ENCODE measurements at places on chromosomes 1 and 21. TPM values are rescaled to one million over a fixed set of nuclear protein-coding genes. Genes with fewer than 3 reads are reported as not detected.

DNA sequence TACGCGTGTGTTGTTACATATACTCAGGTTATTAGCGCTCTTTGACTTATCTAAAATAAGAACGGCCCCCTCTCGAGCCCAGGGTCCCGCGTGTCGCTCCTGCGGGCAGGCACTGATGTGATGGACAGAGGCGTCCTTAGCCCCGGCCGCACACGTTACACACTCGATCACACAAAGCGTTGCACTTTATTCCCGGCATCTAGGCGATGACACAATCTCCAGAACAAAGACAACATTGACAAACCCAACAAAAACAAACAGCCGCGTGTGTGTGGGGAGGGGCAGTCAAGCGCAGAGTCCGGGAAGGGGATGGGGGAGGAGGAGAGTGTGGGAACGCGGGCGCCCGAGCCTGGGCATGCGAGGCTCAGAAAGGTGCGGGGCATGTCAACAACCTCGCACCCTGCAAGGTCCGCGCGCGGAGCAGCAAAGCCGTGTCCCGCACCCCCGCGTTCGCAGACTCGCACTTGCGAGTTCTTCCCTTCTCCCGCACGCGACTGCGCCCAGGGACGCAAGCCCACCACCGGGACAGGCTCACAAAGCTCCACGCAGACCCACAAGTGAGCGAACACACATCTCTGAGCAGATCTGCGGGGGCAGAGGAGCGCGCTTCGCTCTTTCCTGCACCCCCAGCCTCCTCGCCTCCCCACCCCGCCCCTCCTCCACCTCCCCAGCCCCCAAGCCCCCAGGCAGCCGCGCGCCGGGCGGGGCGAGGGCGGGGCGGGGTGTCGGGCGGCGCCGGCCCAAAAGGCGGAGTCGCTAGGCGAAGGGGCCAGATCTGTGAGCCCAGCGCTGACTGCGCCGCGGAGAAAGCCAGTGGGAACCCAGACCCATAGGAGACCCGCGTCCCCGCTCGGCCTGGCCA lies at the start of gene EFNA1:
EFNA1 (plus strand) TSS at position 772 of the 862 bp plus-strand sequence. CDS start 102 bp downstream, outside the sequence.
- no peak within 1 kb of the TSS for H3K27ac ChIP-seq
- peak; percentile 28 for DNase-seq
- peak within 1 kb of the TSS; percentile 59 for H3K4me3 ChIP-seq
- H3K27me3 ChIP-seq, result peaks cover 15% of the 10 kb centered on the region

DNA sequence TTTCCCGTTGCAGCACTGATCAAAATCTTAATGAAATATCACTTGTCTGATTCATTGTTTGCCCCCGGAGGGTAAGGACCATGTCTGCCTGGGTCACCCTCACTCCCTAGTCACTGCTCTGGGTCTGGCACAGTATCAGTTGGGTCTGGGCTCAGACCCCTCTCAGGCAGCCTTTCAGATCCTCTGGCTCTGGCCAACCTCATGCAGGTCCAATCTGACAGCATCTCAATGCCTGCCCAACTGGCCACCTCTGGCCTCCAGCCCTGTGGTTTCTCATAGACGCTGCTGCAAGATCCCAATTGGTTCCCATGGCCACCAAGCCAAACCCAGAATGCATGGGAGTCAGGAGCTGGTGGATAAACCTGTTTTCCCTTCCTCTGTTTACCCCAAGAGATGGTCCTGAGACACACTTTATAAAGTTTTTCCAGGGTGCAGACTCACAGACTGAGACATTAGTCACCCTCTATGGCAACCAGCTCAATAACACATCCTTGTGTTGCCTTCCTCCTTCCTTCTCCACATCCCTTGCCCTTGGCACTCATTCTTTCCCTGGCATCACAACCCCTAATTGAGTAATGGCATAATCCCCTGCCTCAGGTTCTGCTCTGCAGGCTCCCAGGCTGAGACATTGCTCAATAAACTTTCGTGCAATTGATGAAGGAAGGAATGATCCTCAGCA lies 199.2 kb downstream of the GRIK3 start:
- no peak for DNase-seq
- peaks cover 5% of the 10 kb centered on the region for H3K27me3 ChIP-seq
- H3K27ac ChIP-seq, result no peak overlapping the region
- H3K36me3 ChIP-seq, result no peaks in the 10 kb centered on the region

The CHD1L gene
- total RNA-seq, result 22.8 TPM

DNA sequence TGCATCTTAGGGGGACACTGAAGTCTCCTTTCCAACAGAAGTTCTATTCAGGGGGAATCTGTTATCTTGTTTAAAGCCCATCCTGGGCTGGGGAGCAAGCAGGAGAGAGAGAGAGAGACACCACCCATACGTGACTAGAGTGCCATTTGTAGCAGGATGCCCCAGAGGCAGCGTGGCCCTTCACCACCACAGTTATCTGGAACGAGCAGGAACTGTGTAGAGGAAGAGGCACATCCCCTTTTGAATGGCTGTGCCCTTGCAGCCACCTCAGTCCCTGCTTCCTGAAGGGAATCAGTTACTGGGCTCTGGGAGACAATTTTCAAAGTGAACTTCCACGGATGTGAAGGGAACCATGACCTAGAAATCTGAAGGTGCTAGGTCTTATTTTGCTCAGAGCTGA lies 19.4 kb upstream of the LAMTOR5 start:
- no peak overlapping the region for H3K4me3 ChIP-seq
- no peaks in the 10 kb centered on the region for H3K27me3 ChIP-seq
- no peaks in the 10 kb centered on the region for H3K36me3 ChIP-seq
- no peak overlapping the region for H3K27ac ChIP-seq

GRCh38 chr1:5976231-5976630 lies 16.0 kb downstream of the NPHP4 start:
- H3K27ac ChIP-seq, result no peak overlapping the region
- H3K36me3 ChIP-seq, result no peaks in the 10 kb centered on the region
- peaks cover 4% of the 10 kb centered on the region for H3K4me1 ChIP-seq
- no peak for DNase-seq
- H3K4me3 ChIP-seq, result no peak overlapping the region

DNA sequence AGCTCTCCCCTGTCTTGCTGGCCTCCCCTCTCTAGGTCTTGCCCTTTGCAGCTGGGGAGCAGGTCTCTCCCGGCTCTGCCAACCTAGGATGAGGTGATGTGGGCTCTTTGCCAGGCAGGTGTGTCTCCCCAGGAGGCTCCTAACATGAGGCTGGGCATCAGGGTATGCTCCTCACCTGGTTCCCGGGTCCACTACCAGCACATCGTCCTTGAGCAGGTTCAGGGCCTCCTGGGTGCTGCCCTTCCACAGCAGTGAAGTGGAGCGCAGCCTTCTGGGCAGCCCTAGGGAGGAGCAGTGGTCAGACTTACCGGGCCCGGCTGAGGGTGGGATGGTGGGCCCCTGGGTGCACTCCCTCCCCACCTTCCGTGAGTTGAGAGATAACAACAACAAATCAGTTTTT lies 17.5 kb downstream of the LACTBL1 start:
- H3K4me1 ChIP-seq, result no peaks in the 10 kb centered on the region
- no peaks in the 10 kb centered on the region for H3K36me3 ChIP-seq
- no peak overlapping the region for H3K27ac ChIP-seq
- DNase-seq, result no peak
- H3K4me3 ChIP-seq, result no peak overlapping the region

- no peaks in the 10 kb centered on the region for H3K36me3 ChIP-seq
- no peak overlapping the region for H3K27ac ChIP-seq
- no peak overlapping the region for H3K4me3 ChIP-seq
- no peaks in the 10 kb centered on the region for H3K27me3 ChIP-seq
Observed at GRCh38 chr1:215114154-215114933, 31.8 kb downstream of the KCNK2 start.

- H3K27ac ChIP-seq, result no peak overlapping the region
- DNase-seq, result no peak
- H3K27me3 ChIP-seq, result no peaks in the 10 kb centered on the region
- H3K4me3 ChIP-seq, result no peak overlapping the region
- peaks cover 17% of the 10 kb centered on the region for H3K4me1 ChIP-seq
Observed at GRCh38 chr21:45828580-45829570, 152.7 kb upstream of the COL6A1 start.

DNA sequence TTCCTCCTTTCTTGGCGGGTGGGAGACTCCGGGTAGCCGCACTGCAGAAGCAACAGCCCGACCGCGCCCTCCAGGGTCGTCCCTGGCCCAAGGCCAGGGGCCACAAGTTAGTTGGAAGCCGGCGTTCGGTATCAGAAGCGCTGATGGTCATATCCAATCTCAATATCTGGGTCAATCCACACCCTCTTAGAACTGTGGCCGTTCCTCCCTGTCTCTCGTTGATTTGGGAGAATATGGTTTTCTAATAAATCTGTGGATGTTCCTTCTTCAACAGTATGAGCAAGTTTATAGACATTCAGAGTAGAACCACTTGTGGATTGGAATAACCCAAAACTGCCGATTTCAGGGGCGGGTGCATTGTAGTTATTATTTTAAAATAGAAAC lies 2.5 kb downstream of the OLIG2 start:
- H3K27ac ChIP-seq, result no peak overlapping the region
- H3K36me3 ChIP-seq, result no peaks in the 10 kb centered on the region
- H3K4me1 ChIP-seq, result peaks cover 61% of the 10 kb centered on the region
- peaks cover 79% of the 10 kb centered on the region for H3K27me3 ChIP-seq
- DNase-seq, result no peak
- no peak overlapping the region for H3K4me3 ChIP-seq

The LCE3B gene
- total RNA-seq, result not detected

DNA sequence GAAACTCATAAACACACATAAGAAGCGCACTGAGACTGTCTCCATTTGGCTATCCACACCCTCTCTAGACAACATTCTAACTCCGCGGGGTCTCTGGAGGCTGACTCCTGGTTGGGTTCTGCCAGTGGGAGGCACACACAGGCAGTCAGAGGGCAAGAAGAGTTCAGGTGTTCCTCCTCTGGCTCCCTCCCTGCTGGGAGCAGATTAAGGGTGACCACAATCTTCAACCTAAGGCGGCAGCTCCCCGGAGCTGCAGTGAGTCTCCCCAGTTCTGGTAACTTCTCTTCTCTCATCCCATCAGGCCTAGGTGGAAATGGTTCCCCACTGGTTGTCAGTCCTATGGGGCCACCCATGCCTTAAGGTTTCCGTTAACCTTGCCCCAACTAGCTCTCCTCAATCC lies 7.4 kb upstream of the TENT5C start:
- no peak overlapping the region for H3K27ac ChIP-seq
- no peak overlapping the region for H3K4me3 ChIP-seq
- DNase-seq, result no peak
- no peaks in the 10 kb centered on the region for H3K27me3 ChIP-seq
- no peaks in the 10 kb centered on the region for H3K4me1 ChIP-seq

DNA sequence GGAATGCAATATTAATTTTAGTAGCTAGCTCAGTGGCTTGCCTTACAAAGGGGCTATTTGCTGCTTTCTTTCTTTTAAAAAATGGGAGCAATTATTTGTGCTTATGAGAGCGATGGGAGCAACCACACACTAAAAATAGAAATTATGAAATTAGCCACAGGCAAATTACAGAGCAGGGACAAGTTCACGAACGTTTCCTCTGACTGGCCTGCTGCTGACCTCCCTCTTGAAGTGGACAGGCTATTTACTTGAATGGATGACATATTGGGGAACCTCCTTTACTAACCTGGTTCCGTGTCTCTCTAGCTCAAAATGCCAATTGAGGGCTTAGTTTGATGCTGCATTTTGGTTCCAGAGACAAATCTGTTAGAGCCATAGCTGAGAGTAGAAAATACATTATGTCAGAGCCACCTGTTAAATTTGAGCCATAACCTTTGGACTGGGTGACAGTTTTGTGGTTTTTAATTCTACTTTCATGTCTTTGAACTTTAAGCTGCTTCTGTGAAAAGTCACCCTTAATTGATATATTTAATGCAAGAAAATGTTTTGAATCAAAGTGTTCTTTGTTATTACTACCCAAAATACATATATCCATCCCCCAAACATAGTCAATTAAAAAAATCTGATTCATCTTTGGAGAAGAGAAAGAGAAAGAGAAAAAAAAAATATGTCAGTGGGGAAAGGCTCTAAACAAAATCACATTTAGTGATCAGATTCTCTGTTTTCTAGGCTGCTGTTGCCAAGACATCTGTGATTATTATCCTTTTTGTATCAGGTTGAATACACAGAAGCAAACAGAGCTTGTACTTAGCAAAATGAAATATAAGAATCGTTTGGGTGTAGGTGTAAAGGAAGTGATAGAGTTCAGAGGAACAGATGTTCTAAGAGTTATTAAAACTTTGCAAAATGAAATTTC lies 351.9 kb downstream of the ADGRL2 start:
- no peak overlapping the region for H3K27ac ChIP-seq
- H3K4me3 ChIP-seq, result no peak overlapping the region
- no peaks in the 10 kb centered on the region for H3K4me1 ChIP-seq
- no peak for DNase-seq
- no peaks in the 10 kb centered on the region for H3K27me3 ChIP-seq

The REG4 gene
- total RNA-seq, result not detected

The CIART gene
- total RNA-seq, result 4.5 TPM
